ENCODE measurements at places on chromosomes 11 and 22.

DNA sequence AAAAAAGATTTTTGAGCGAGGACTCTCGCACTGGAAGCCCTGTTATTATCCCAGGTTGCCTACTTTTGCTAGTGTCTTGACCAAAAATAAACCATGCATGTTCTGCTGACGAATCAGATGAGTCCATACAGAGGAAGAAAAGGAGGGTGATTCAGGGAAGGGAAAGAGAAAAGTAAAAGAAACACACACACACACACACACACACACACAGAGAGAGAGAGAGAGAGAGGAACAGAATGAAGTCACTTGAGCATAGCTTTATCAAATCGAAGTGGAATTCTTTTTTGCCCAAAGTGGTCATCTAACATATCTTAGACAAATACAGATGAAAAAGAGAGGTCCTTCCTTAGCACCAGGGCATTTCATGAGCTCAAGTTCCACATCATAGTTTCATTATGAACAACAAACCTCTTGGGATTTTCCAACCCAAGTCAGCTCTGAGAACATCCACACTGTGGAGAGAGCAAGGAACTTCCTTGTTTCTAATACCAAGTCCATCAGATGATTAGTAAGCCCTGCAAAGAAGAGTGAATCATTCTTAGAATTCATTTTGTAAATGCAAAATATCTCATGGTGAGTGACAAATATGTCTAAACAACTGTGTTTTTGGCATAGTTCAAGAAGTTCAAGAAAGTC lies 7.7 kb upstream of the MMP12 start:
- DNase-seq = no peak

DNA sequence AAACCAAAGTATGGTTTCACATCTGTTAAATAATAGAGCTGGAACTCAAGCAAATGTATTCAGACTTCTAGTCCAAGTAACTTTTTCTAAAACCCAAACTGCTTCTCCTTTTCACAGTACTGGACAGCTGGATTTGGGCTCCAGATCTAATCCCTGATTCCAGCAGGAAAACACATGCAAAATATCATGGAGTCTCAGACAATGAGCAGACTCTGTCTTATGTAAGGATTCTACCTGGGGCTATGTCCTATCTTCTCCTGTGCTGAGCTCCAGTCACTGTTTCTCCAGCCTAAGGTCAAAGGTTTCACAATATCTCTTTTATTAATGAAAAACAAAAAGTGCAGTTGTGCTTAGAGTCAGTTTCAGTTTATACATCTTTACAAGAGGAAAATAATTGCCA lies 83.2 kb upstream of the EED start:
- DNase-seq = no peak

DNA sequence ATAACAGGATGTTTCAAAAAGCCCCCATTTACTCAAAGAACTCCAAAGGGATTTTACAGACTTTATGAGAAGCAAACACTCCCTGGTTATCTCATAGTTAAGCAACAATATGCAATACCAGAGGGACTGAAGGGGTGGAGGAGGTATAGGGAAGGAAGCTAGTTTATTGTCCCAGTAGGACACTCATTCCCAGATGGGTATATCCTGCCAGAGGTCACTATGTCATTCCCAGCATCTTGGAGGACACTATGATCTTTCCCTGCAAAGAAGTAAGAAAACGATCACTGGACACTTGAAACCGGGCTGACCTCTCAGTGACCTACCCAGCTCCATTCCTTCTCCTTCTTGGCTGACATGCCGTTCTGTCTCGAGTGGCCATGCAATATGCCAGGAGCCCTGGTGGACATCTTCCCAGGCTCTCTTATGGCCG lies 114.5 kb downstream of the NAT10 start:
- no peak for DNase-seq

- no peak for DNase-seq
Measured at GRCh38 chr22:49300241-49300640, 527.4 kb downstream of the BRD1 start.

DNA sequence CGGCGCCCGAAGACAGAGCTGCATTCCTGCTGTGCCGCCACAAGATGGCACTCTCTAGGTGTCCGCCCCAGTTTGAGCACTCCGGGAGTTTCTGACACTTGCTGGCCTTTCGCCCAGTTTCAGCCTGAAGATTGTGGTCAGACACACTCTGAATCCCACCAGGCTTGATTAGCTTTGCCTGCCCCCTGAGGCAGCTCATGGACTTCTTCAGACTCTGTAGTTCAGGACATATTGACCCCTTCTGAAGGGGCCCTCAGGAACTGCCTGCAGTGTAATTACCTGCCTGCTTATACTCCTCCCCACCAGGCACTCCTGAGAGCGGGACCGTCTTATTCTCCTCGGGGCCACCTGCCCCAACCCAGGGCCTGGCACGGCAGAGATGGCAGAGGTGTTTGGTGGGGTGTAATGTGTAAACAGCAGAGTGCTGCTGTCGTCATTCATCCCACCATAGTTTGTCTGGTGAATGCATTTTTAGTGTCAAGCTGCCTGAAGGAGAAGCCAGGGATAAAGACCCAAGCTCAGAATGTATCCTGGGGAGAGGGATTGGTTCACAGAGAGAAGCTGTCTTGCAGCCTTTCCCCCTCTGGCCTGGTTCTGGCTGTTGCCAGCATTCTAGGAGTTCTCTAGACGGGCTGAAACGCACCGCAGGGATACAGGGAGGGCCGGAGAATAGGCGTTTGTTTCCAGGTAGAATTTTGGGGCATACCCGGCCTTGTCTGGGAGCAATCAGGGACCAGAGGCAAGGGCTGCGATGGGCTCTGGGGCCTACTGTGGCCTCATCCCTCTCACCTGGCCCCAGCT lies 46.4 kb downstream of the EIF3F start:
- DNase-seq = peak; percentile 56
